ENCODE measurements at places on chromosomes 4 and X.

GRCh38 chrX:129930941-129931410 is 25.0 kb downstream of the UTP14A start:
- no peak for DNase-seq

DNA sequence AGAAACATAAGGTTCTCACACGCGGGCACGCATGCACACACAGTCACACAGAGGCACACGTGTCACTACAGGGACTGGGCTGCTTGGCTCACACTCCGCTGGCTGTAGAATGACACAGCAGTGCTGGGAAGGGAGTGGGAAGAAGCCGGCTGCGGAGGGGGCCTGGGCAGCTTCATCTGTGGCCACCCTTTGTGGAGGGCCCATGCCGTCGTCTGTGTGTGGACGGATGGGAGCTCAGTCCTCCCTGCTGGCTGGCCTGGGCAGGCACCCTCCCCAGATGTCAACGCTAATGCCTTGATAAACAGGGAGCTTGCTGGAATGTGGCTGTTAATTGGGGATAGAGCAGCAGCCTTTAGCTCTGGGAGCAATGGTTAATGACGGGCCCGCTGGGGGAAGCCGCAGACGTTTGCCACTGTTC is 621.1 kb downstream of the BCOR start:
- DNase-seq, result no peak

DNA sequence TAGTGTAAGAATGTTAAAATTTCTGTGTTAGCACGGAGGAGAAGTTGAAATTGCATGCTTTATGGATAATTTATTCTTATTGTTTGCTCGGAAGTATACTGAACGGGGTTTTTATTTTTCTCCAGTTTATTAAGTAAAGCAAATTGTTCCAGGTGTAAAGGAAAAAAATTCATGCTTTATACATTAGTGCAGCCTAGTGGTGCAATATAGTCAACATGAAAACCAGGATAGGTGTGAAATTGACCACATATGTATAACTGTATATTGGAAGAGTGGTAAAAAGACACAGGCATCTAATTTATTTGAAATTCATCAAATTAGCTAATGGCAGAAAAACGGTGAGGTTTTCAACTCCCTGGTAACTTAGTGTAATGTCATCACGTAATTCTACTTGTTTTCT is 959 bp downstream of the BRS3 start:
- DNase-seq, result no peak

GRCh38 chrX:120452131-120452530 is 17.0 kb downstream of the LAMP2 start:
- DNase-seq, result no peak

DNA sequence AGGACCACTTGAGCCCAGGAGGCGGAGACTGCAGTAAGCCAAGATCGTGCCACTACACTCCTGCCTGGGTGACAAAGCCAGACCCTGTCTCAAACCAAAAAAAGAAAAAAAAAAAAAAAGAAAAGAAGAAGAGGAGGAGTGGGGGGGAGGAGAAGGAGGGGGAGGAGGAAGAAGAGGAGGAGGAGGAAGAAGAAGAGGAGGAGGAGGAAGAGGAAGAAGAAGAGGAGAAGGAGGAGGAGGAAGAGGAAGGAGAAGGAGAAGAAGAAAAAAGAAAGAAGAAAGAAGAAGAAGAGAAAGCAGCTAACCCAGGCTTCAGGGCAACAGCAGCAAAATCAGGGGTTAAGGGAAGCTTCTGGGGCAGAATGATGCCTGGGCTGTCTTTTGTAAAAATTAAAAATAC is 27.5 kb downstream of the VMA21 start:
- DNase-seq, result no peak

DNA sequence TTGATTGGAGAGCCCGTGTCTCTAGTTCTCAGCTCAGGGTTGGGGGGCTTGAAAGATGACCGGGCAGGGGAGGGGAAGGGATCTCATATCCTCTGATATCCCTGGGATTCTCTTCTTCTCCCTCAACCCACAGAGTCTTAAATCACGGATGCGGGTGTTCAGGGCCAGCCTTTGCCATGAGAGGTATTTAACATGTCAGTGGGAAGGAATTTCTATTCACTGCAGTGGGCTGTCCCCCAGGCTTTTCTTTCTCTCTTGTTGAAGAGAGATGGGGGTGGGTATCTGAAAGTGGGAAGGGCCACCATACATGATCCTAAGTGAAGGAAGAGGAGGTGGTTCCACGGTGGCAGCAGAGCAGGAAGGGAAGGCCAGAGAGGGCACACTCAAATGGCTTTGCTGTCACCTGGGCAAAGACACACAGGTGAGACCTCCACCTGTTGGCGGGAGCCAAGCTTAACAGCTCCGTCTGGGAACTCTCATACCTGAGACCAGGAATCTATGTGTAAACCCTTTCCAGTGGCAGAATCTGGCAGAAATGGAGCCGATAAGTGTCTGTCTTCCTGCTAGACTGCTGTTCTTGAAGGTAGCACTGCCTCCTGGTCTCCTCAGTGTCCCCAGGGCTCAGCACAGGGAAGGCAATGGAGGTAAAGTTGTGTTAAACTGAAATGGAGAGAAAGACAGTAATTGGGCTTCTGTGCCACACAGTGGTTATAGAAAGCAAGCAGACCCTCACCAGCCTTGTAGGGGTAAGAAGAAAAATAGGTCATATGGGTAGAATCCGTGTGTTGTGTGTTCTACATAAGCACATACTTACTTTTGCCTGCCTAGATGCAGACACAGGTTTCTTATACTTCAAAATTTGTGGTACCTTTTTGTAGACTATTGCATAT is 49.4 kb downstream of the RHOH start:
- no peak for DNase-seq

DNA sequence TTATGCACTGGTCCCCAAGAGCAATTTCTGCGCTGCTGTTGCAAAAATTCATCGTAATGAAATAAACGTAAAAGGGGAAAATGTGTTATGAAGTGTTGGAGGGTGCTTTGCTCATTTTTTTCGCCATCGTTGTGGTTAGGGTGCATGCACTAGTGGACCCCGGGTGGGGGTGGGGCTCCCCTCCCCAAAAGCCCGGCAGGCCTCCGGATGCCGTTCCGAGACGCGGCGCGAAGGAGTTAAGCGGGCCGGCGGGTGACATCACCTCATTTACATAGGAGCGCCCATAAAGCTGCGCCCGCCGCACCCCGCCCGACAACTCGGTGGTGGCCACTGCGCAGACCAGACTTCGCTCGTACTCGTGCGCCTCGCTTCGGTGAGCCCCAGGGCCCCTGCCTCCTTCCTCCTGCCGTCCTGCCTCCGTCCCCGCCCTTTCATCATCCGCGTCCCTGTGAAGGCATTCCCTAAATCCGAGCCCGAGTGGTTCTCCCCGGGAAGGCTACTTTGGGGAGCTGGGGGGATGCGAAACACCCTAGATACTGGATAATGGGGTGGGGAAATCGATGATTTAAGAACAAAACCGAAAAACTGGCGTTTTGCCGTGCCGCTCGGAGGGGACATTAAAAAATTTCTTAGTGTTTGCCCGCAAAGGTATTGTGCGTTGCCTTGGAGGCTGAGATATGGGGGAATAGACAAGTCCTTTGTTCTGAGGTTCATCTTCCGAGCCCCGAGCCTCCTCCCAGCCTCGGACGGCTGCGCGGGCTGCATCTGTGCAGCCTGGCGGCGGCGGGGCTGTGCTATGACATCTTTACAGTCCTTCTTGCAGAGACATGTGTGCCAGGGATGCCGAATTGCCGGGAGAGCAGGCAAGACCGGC is at the start of gene TMSB4X:
Gene TMSB4X (plus strand): TSS at position 315 of the 874 bp plus-strand sequence.
- DNase-seq, result peak; percentile 47

DNA sequence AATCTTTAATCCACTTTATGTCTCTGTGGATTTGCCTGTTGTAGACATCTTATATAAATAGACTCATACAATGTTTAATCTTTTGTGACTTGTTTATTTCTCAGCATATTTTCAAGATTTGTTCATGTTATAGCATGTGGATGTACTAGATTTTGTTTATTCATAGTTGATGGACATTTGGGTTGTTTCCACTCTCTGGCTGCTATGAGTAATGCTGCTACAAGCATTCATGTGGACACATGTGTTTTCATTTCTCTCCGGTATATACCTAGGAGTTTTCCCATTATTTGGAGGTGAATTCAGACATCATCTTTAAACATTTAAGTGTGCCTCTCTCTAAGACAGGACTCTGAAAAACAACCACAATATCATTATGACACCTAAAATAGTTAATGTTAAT is 2.3 kb downstream of the IKBKG start:
- DNase-seq, result no peak

DNA sequence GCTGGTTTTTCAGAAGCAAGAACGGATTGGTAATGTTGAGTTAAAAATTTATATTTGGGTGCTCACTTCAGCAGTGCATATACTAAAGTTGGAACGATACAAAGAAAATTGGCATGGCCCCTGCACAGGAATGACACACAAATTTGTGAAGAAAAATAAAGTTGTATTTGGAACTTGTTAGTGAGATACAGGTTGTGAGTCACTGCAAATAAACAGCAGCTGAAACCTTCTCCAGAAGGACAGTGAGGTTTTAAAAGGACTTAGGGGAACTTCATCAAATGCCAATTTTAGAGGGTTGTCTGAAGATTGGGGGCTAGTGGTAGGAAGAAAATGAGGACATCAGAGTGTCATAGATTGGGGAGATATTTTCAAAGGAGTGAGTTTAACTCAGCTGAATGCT is 79.7 kb upstream of the ELOVL6 start:
- no peak for DNase-seq

- no peak for DNase-seq
Observed at GRCh38 chr4:178712486-178712885, 1270.2 kb upstream of the AGA start.

GRCh38 chr4:172489861-172490260 is 676.7 kb downstream of the GALNTL6 start:
- DNase-seq, result no peak

DNA sequence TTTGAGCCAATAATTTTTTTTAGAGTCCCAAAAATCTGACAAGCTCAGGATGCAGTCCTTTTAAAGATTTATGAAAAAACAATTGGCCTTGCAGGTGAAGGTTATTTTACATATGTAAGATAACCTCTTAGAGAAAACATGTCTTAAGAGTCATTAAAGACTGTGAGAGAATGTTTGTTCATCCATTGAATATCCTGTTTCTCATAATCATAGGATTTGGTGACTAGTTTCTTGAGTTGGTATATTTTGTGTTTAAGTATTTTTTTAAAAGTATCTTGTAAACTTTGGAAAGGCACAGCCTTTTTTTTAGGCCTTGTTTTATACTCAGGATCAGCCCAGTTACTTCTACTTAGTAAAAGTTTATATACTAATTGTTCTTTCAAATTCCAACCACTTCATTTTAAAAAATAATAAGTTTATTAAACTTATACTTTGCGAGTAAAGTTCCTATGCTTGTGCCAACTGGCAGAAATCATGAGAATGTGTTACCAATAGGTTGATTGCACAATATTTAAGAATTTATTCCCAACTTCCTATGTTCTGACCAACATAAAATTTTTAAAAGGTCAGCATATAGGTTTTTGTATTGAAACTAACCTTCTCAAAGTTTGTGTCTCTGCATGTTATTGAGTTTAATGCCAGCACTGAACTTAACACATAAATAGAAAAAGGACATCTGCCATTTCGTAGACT is 40.0 kb upstream of the ARSJ start:
- DNase-seq, result no peak

DNA sequence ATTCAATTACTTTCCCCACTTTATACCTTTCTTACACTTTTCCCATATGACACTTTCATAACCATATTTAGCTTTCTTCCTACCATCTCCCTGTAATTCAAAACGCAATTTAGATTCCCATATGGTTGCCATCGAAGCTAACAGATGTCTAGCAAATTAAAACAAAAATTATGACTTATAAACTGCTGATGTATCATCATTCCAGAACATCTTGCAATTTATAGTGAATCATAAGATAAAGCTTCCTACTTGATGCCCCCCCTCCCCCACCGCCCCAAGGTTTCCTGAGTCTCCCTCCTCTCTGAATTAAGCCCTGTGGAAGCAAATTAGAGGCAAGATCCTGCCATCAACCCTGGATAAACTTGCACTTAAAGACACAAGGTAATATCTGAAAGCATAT is 5.4 kb downstream of the TSPAN5 start:
- no peak for DNase-seq

DNA sequence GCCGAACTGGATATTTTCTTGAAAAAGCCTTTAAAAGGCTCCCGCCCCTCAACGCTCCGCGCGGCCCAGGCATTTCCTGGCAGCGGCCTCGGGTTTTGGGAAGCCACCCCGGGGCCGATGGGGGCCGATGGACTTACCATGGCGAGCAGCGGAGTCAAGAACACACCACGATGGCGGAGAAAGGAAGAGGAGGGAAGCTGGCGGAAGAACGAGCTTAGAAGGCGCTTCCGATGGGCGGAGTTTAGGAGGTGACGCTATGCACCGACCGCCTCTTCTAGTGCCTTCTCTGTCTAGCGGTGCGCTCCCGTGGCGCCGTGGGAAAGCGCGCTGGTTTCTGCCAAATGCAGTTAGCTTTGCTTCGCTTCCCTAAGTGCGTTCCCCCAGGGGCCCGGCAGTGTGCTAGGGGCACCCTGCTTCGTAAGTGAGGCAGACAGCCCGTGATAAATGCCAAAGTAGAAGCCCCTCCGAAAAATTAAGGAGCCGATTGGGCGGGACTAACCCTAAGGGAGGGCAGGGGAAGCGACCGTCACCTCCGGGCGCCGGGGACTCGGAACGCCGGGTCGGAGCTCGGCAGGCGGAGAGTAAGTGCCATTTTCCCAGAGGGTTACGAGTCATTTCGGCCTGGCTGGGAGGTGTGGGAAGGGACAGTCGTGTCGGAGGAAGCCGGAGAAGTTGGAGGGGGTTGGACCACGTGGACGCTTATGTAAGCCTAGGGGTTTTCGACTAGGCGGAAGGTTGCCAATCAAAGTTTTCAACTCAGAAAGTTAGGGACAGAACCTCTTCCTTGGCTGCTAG is at the start of gene RPL39:
Gene RPL39 (minus strand): TSS at position 194 of the 795 bp plus-strand sequence. CDS start 54 bp downstream, at position 140.
- DNase-seq, result peak; percentile 11

- DNase-seq, result no peak
Observed at GRCh38 chr4:81631958-81632441, 160.3 kb upstream of the RASGEF1B start.

GRCh38 chrX:72120837-72121236 is 10.9 kb downstream of the RTL5 start:
- DNase-seq, result no peak

GRCh38 chrX:72366701-72367454 is 61.2 kb upstream of the CITED1 start:
- DNase-seq, result no peak

DNA sequence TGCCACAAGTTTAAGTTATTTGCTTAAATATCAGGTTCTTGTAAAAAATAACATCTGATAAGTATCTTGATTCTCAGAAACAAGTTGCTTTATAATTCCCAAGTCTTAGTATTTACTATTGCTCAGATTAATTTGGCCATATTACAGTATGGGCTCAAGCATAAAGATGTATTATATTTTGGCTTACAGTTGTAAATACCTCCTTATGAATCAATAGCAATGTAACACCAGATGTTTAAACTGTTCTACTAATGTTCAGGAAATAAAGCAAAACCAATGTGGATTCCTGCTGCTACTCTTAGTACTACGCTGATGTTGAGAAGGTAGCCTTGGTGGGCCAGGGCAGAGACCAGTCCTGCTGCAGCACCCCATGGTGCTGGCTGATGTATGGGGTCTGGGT is 102.7 kb downstream of the MGST2 start:
- DNase-seq, result no peak

DNA sequence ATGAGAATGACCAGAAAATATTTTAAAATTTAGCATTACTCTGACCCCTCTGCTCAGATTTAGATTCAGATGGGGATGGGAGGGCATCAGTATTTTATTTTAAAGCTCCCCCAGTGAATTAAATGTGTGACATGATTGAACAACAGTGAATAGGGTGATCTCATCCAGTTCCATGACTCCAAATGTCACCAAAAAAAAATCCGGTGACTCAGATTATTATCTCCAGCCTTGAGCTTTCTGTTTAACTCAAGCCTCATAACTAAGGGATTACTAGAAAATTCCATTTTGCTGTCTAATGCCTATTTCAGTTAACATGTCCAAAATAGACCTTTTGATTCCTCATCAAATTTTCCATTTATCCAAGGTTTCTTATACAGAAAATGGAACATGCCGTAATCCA is 121.8 kb upstream of the TMEM47 start:
- DNase-seq, result no peak
